ENCODE measurements at places on chromosomes 1 and 21.

GRCh38 chr21:28615276-28615675 lies 377.4 kb downstream of the LTN1 start:
- DNase-seq, result no peak

DNA sequence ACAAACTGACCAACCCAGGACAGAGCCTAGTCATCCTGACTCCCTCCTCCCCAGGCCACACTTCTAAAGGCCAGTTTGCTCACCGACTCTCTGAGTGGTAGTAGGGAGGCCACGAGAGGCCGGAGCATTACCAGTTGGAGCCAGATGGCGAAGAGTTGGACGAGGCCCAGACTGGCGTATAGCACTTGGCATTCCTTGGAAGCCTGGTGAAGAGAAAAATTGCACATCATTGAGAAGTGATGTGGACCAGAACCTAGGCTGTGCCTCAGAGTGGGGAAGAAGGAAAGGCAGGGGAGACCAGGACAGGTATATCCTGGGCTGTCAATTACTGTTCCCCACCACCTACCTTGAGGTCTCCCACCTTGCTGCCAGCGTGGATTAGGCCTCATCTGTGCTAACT lies 12.2 kb downstream of the PABPC4 start:
- no peak for DNase-seq

DNA sequence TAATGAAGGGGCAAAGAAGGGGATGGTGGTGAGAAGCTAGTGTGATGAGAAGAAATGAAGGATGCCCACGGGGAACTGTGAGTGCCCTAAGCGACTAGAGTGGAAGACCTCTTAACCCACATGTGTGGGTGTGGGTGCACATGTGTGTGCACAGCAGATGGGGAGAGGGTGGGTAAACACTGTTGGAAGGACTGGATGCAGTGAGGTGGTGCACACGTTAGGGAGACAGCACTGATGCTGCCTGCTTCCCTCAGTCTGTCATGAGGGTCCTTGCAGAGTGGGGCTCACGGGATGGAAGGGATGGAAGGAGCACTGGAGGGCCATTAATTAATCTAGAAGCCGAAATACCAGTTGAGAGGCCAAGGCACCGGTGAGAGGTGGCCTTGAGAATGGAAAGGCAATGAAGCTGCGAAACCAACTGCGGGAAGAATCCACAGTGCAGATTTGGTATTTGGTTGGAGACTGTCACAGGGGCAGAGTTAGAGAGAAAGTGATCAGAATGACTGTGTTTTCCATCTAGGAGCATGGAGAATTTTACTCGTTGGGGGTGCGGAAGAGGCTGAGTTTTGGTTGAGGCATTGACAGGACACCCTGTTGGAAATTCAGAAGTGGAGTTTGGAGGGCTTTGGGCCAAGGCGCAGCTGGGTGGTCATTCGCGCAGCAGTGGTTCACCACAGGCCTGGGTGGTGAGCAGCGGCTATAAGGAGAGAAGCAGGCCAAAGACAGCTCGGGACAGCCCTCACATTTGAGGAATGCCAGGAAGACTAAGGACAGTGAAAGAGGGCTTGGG lies 15.8 kb downstream of the RCSD1 start:
- DNase-seq, result no peak

DNA sequence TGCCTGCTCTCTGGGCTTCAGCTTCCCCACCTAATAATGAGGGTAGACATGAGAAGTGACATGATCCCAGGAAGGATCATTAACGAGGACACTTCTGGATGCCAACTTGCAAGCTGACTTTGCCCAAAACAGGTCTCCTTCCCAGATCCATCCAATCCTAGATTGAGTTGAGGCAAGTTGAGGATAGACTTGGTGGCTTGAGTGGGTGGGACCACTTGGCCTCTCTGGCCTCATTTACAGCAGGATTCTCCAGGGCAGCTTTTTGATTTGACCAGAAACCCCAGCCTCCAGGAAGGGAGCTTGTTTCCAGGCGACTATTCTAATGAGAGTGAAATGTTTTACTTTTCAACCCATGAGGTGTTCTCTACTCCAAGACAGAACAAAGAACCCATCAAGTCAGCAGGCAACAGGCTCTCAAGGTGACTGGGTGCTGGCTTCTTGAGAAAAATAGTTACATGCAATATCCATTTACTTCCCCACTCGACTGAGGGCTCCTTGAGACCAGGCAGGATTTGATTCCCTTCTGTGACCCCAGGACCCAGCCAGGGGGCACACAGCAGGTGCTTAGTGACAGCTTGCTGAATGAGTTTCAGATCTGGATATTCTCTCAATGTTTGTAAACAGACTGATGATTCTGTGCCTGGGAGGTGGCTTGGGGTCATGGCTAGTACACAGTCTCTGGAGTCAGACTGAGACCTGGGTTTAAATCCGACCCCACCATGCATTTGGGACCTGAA lies 128.2 kb downstream of the DMRTB1 start:
- no peak for DNase-seq

GRCh38 chr1:221714227-221715152 lies 27.4 kb downstream of the DUSP10 start:
- no peak for DNase-seq

- no peak for DNase-seq
These were observed 87.5 kb downstream of the COL24A1 start for GRCh38 chr1:86068841-86069756.

- no peak for DNase-seq
These were observed 63.7 kb downstream of the MACF1 start for GRCh38 chr1:39268112-39268581.

DNA sequence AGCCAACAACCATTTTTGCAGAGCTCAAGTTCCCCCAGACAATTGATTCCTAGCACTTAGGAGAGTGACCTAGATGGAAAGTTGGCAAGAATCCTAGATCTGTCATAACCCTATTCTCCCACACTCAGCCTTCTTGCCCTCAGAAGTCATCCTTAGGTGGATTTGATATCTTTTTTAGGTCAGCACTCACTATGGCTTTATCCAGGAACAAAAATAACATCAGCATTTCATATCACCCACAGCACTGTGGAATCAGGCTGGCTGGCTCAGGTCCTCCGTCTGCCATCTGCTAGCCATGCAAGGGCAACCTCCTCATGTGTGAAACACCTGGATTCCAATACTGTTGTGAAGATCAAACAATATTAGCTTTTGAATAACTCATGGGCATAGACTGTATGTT lies 6.0 kb downstream of the DPT start:
- DNase-seq, result no peak

- DNase-seq, result no peak
These were observed 53.1 kb downstream of the PHC2 start for GRCh38 chr1:33377756-33378155.

DNA sequence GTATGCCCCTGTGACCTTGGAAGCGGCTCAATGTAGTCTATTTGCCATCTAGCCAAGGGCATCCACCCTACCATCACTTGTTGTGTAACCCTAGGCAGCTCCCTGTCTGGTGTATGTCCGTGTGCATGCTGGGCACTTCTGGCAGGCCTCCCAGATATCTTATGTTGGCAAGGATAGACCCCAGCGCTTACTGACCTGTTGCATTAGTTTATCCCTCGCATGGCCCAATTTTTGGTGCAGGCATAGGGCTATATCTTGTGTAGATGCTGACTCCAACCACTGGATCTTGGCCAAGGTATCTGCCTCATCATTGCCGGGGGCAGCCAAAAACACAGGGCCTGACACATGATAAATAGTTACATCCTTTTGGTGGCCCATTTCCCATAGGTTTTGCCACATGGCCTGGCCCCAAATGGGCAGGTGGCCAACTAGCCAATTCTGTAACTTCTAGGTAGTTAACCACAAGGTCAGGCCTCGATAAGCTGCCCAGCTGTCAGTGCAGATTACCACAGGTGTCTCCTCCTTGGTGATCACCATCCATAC lies 14.0 kb upstream of the TBX19 start:
- DNase-seq, result no peak

DNA sequence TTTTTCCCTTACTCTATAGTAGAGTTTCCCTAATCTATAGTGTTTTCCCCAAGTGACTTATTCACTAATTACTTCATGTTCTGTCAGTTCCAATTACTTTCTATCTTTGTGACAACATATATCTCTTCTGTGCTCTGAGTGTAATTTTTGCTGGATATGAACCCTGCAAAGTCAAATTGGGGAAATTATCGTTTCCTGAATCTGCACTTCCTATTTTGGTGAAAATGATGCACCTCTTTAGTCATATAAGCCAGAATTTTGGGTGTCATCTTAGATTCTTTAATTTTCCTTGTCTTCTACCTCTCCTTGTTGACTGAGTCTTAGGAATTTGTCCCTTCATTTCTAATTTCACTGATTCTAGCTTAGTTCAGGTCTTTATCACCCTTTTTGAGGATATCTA lies 33.4 kb upstream of the PRKACB start:
- no peak for DNase-seq

DNA sequence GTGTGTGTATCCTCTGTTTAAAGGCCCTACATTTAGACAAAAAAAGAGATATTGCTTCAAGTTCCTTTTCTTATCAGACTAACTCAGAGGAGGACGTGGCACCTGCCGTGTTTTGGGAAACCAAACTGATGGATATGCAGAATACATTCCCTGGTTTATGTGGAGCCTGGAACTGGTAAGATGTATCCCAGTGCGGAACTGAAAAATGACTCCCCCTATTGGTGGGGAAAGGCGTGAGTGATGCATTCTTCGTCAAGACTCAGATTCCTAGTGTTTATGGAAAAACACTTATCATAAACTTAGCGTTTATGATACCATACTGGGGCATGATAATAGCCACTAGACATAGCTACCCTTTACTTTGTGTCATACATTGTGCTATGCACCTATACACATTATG lies 154.2 kb downstream of the ZNF326 start:
- DNase-seq, result no peak
